ENCODE measurements at places on chromosomes 1 and 21.

DNA sequence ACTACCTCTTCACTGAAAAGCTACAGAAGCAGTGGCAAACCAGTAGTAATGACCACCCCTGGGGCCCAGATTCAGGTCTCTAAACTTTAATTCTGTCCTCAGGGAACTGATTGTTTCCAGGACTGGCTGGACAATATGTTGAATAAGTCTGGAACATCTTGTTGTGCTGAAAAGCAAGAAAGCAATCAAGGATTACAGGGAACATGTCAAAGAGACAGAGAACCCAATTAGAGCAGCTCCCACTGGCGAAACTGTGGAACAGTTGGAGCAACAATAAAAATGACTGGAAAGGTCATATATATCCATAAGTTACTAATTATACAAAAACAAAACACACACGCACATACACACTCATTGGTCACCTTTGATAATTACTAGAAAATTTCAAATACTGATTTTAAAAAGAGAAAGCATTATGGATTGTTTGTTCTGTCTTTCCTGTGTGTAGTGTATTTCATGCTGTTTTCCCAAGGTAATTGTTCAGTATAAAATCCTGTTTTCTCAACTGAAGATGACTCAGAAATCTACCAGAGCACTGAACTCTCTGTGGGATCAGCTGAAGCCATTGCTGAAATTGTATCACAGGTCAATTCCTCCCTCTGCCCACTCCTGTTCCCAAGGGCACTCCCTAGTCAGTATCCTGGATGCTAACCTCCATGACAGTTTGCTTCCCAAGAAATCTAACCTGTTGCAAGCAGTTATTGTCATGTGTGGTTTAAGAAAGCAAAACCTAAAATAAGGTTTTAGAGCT is 83.6 kb upstream of the RGS1 start:
- DNase-seq: no peak

GRCh38 chr1:1612104-1612400 is 3.2 kb upstream of the MIB2 start:
- DNase-seq: no peak

DNA sequence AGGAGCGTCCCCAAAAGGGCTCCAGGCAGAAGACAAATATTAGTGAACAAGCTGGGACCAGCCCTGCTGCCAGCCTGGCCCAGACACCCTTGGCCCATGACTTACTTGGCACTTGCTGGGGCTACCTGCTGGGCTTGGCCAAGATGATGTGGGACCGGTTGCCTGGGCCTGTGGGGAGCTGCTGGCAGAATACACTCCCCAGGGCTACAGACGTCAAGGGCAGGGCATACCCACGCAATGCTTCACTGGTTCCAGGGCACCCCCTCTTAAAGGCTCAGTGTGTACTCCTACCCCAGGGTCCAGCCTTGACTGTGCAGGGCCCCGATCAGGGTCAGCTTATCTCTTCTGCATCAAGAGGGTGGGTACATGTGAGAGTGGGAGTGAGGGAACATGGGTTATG is 106.5 kb upstream of the SLC2A1 start:
- peak; percentile 28 for DNase-seq

DNA sequence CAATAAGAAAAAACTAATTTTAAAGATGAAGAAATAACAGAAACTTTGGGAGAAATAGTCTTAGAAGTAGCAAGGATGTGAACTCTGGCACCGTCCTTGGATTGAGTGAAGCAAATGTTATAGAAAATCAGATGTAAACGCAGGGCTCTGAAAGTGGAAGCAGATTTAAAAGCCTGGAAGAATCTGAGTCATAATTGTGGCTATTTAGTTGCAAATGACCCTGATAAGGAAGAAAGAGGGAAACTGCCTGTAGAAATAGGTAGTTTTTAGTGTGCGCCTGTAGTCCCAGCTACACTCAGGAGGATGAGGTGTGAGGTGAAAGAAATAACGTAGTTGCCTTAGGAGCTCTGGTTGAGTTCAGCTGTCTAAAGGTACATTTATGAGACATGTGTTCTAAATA is 101.0 kb downstream of the NGF start:
- DNase-seq: no peak

GRCh38 chr1:171212607-171213351 is 27.7 kb downstream of the FMO2 start:
- no peak for DNase-seq

- no peak for DNase-seq
Observed at GRCh38 chr1:12052008-12052573, 11.0 kb upstream of the TNFRSF8 start.

DNA sequence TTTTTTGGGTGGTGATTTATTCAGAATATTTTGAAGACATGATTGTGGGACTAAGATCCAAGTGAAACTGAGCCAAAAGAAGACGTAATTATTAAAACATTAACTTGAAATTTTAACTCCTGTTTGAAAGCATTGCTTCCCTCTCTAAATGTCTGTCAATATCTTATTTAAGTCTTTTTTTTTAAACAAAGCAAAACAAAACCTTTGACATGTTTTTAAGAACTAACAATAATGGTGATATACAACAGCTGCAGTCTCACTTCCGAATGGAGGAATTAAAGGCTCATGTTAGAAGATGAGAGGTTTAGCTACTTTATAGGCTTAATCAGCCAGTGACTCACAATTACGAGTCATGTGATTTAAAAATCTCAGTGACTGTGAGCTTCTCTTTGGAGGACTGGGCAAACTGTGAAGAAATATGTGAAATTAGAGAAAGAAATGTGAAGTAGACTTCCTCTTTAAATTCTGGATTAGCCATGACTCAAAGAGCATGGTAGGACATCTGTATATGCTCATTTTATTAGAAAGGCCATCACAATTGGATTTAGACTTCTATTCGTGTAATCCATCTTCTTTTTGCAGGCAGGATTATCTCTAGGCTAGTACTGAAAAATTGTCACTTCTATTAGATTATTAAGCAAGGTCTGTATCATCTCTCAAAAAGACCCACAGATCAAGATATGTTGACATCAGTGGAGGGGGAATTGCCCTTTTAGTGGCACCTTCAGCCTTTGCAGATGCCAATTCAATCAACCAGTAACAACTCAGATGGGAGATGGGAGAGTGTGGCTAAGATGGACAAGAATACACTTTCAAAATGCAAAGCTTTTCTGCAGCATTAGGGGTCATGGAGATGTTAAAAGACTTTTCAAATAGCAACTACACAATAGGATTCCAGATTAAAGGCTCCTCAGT is 28.7 kb downstream of the KCNA3 start:
- no peak for DNase-seq

- no peak for DNase-seq
Observed at GRCh38 chr1:109498161-109498801, 4.4 kb downstream of the CYB561D1 start.

- no peak for DNase-seq
Observed at GRCh38 chr1:213110349-213111300, 59.6 kb downstream of the RPS6KC1 start.

- peak; percentile 56 for DNase-seq
Observed at GRCh38 chr1:201501812-201502510, 5.0 kb downstream of the CSRP1 start.

GRCh38 chr1:21329209-21329844 is 39.1 kb upstream of the ECE1 start:
- no peak for DNase-seq

GRCh38 chr1:231666220-231666936 is 39.8 kb downstream of the DISC1 start:
- no peak for DNase-seq

- no peak for DNase-seq
Observed at GRCh38 chr1:86714159-86714558, 9.8 kb downstream of the SH3GLB1 start.

GRCh38 chr1:97630948-97631347 is 289.9 kb downstream of the DPYD start:
- DNase-seq: no peak

DNA sequence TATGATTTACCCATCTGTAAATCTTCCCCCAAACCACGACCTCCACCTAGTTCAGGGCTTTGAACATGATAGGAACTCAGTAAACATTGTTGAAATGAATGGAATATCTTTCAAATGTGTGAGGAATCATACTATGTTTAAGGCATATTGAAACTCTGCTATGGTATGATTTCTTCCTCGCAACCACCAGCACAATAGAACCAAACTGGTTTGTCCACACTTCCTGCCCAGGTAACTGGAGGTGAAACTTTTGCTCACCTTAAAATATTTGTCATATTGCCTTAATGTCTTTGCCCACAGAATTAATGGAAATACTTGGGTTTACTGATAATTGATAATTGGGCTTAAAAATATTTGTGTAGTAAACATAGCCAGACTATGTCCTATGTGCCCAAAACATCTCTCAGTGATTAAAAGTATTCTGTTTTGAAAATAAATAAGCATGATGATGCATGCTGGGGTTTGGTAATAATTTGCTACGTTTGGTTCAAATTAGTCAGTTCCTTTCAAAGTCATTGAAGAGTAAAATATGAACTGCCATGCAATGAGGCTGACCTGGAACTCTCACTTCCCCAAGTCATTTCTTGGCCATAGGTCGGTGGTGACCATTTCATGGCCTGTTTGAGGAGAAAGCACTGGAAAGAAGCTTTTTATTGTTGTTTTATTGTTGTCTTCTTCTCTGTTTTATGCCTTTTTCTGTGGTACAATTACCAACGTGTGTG is 73.3 kb downstream of the TNFSF18 start:
- no peak for DNase-seq

GRCh38 chr1:235014756-235015155 is 113.9 kb downstream of the TOMM20 start:
- DNase-seq: no peak

- DNase-seq: no peak
Observed at GRCh38 chr1:41259221-41259620, 17.1 kb upstream of the SCMH1 start.

DNA sequence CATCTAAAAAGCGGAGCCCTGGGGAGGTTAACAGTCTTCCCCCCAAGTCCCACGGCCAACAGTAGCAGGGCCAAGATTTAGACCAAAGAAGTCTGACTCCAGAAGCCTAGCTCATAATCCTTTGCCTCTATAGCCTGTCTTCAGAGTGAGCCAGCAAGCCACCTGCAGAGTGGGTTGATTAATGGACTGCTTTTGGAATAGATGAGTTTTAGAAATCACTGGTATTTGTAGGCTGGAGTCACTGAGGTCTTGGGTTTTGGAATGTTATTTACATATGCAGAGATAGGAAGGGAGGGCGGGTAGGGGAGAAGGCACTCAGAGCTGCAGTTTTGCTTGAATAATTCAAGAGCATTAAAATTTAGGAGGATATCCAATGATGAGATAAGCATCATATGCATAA is 90.8 kb upstream of the L1TD1 start:
- DNase-seq: no peak

GRCh38 chr1:205321162-205321958 is at the start of gene NUAK2:
NUAK2 (minus strand) TSS chr1:205321745; CDS start chr1:205321628, 117 bp downstream.
- DNase-seq: peak; percentile 75

GRCh38 chr1:88088481-88088880 is 595.6 kb upstream of the PKN2 start:
- no peak for DNase-seq

DNA sequence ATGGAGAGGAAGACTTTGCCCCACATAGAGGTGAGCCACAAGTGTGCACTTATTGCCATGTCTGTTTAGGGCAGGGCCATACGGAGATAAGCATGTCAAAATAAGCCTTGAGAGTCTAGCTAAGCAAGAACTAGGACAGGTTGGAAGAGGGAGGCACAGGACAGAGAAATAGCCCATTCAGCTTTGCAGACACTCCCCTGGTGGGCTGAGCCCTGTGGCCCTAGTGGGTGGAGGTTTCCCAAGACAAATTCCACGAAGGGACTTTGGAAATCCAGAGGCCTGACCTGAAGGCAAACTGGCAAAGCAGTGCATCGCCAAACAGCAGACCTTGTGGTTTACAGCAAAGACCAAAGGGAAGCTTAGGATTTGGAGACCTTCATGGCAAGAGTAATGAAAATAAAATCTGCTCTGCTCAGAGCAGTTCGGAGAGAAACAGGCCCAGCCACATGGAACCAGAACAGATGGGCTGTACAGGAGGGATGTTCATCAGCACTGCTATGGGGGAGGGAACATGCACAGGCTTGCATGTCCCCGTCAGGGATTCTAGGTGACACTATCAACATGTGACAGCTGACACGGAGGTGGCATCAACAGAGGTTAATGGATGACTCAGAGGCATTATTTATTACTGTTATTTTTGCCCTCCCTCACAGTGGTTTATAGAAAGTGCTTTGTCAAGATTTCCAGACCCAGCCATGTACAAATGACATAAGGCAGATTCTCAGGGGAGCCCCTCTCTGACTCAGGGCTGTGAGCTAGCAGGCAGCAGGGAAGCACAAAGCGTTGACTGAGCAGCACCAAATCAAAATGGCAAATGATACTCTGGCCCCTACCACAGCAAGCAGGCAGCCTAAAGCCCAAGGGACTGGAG is 90.1 kb upstream of the IRF2BP2 start:
- DNase-seq: no peak

- no peak for DNase-seq
Observed at GRCh38 chr1:3393987-3394920, 60.2 kb upstream of the ARHGEF16 start.

GRCh38 chr1:154791292-154792166 is 78.6 kb downstream of the KCNN3 start:
- no peak for DNase-seq

- DNase-seq: no peak
Observed at GRCh38 chr1:93816970-93817678, 61.9 kb downstream of the DNTTIP2 start.

DNA sequence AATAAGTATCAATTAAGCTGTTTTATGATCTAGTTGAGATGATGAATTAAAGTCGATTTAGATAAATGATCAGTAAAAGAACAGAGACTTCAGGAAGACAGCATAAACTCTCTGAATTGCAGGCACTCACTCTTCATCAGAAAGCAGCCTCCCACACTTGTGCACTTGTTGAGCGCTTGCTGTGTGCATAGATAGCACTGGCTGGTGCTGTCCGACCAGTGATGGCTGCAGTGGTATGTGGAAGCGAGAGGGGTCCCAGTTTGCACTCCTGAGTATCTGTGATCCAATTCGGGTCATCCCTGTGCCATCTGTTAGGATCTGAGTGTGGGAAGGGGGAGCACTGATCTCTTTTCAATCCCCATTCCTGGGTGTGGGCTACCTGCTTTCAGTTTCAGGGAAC is 137.8 kb downstream of the CAMTA1 start:
- no peak for DNase-seq

DNA sequence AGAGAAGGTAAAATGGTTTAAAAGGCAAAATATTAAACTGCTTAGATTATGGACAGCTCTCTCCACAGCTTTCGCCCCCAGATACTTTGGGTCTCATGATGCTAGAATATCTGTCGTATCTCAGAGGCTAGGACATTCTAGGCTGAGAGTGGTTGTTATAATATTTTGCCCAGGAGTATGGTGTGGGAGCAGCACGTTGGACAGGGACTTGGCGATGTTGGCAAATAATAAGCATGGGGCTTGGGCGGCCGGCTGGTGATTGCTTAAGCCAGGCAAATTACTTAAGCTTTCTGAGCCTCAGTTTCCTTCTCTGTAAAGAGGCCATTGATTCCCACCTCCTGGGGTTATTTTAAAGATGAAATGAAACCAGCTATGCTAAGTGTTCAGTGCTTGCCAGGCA is 133.2 kb downstream of the ROR1 start:
- DNase-seq: no peak

DNA sequence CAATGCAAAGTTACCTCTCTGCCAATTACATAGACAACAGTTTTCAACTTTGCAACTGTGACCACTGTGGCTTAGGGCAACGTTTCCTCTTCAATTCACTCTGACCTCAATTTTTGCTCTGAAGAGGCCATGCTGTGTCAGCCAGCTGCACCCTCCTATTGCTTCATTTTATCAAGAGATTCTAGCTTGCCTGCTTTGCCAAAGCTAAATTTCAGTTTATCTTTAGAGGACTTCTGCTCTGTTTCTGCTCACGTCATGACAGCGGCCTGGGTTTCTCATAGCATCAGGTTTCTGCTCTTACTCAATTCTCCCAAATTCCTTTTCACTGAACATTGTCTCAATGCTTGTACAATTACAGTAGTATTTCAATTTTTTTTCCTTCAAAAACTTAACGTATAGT is 154.6 kb downstream of the PLA2G4A start:
- no peak for DNase-seq
